ENCODE measurements at places on chromosomes 2 and 18.
A peak's percentile ranks its signal among the peaks of the same experiment; 100 is the strongest.

- no peak for DNase-seq
These were observed 64.7 kb downstream of the PTPN2 start for GRCh38 chr18:12819322-12819721.

- DNase-seq, result no peak
These were observed 15.3 kb downstream of the FAM168B start for GRCh38 chr2:131077966-131078365.

DNA sequence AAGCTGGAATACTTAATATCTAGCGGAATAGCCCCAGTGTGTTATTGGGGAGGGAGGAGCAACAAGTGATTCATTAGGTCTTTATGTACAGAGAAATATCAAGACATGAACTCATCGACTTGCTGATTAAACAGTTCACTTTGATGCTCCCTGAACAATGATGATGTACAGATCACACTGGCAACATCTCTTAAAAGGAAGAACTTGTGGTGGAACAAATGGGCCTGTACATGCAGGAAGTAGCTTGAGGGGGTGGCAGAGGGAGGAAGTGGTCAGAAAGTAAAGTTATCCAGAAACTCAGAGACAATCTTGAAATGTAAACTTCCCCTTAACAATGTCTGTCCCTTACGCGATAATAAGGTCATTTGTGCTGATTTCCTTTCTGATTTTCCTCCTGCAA is 90.5 kb downstream of the NXPH2 start:
- peak; percentile 2 for DNase-seq

- no peak for DNase-seq
These were observed 121.8 kb downstream of the MEMO1 start for GRCh38 chr2:31889044-31889443.

DNA sequence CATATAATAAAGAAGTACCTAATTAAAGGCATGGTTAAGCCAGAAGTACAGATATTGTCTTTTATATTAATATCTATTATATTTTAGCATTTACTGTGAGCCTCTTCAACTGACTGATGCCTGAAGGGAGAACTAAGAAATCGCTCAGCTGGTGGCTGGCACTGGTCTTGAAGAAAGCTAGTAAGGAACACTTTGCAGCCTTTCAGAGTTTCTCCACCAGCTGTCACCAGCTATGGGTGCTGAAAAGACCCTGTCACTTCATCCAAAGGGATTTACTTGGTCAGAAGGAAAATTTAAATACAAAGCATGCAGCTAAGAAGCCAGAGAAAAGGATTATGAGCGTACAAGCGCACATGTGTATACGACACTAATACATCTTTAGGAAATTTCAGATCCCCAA is 525.9 kb downstream of the TMEM182 start:
- DNase-seq, result no peak

DNA sequence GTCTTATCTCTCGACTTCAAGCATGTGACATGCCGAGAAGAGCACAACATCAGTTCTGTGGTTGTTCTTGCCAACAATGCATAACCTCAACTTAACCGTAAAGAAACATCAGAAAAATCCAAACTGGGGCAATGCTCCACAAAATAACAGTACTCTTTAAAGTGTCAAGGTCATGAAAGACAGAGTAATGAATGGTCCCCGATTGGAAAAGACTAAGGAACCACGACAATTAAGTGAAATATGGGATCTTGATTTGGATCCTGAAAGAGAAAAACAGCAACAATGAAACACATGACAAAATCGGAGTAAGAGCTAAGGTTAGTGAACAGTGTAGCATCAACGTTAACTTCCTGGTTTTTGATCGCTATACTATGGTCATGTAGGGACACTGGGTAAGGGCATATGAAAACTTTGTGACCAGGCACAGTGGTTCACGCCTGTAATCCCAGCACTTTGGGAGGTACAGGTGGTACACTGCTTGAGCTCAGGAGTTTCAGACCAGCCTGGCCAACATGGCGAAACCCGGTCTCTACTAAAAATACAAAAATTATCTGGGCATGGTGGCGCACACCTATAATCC is 55.2 kb downstream of the UNC50 start:
- DNase-seq, result no peak

Measured in stimulated activated CD8-positive, alpha-beta memory T cell treated with anti-CD3 and anti-CD28 coated beads, Interleukin-15, amount 100 ng/mL, for 48 hours (primary cell).